Psoas muscle (tissue), 8 donors: ENCODE measurements at places on chromosomes 12 and 14.

DNA sequence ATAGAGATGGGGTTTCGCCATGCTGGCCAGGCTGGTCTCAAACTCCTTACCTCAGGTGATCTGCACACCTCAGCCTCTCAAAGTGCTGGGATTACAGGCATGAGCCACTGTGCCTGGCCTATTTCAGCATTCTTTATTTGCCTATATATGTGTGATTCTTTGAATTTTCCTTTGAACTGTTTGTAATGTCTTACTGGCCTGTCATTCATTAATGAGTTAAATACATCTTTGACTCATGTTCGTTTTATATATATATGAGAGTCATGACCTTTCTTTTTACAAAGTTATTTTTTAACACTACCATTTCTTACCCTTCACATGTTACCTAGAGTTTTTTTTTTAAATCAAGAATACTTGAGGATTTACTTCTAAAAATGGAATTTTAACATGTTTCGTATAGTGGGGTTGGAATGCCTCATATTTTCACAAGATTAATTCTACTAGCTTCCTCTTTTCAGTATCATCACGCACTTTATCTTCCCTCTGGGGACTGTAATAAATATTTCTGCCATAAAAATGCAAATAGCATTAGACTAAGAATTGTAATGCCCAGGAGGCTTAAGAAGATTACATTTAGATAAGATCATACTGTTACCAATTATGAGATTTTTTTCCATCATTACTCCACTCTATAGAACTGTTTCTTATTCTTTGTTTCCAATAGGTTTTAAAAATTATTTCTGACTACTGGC is 66.7 kb downstream of the NTN4 start:
- DNase-seq = no peak

- DNase-seq = no peak
Measured at GRCh38 chr12:132535019-132535418, 45.1 kb downstream of the FBRSL1 start.

- DNase-seq = no peak
Measured at GRCh38 chr12:49505672-49506071, 33.2 kb upstream of the KCNH3 start.

- no peak for DNase-seq
Measured at GRCh38 chr12:113776536-113776935, 189.6 kb downstream of the RBM19 start.

- DNase-seq = no peak
Measured at GRCh38 chr12:112868459-112869041, 38.2 kb upstream of the OAS1 start.

- peak; percentile 69 for DNase-seq
Measured at GRCh38 chr12:108597559-108598471, at the start of gene TMEM119. TMEM119 (minus strand) TSS chr12:108598084; CDS start chr12:108592383, 5,701 bp downstream.
